ENCODE measurements at places on chromosomes 6 and 20. TPM values are rescaled to one million over a fixed set of nuclear protein-coding genes. Genes with fewer than 3 reads are reported as not detected.

The SAYSD1 gene
- 15.2 TPM for total RNA-seq

The NRM gene
- total RNA-seq = 1.7 TPM

The KCNQ5 gene
- 5.1 TPM for total RNA-seq

The CALHM4 gene
- total RNA-seq = 0.19 TPM

The MYLK4 gene
- total RNA-seq = 0.28 TPM

The ALDH8A1 gene
- total RNA-seq = 0.85 TPM

The LST1 gene
- total RNA-seq = not detected
